Activated CD8-positive, alpha-beta T cell treated with anti-CD3 and anti-CD28 coated beads, Interleukin-2, amount 10 ng/mL, durations not matched to agents 7 days and 5 days (primary cell): ENCODE measurements at places on chromosomes 11 and 22. TPM values are rescaled to one million over a fixed set of nuclear protein-coding genes. Genes with fewer than 3 reads are reported as not detected.
A peak's percentile ranks its signal among the peaks of the same experiment; 100 is the strongest.

KCNK4 gene
- total RNA-seq, result not detected

SOX6 gene
- not detected for total RNA-seq

TSSK2 gene
- total RNA-seq, result not detected

POGLUT3 gene
- 27.6 TPM for total RNA-seq

AMPD3 gene
- 12.3 TPM for total RNA-seq

DEFB131B gene
- total RNA-seq, result not detected

OR51A4 gene
- total RNA-seq, result not detected

- DNase-seq, result peak; percentile 41
Measured at GRCh38 chr11:1889941-1890855, 1.5 kb downstream of the PRR33 start.

DNA sequence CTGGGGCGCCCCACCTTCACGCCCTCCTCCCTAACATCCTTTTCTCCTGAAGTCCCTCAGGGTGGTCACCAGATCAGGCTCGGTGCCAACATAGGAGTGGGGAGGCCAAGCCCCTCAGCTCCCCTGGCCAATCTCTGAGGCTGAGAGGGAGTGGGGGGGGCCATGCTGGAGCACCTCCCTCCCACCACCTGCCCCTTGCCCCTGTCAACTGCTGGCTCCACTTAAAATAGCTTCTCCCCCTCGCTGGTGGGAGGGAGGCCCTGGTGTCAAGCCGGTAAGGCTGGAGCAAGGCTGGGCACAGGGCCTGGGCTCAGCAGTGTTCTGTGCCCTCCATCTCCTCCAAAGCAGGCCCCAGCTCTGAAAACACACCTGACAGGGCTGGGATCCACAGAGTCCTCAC, 4.9 kb downstream of the PLXNB2 start:
- DNase-seq, result no peak

DNA sequence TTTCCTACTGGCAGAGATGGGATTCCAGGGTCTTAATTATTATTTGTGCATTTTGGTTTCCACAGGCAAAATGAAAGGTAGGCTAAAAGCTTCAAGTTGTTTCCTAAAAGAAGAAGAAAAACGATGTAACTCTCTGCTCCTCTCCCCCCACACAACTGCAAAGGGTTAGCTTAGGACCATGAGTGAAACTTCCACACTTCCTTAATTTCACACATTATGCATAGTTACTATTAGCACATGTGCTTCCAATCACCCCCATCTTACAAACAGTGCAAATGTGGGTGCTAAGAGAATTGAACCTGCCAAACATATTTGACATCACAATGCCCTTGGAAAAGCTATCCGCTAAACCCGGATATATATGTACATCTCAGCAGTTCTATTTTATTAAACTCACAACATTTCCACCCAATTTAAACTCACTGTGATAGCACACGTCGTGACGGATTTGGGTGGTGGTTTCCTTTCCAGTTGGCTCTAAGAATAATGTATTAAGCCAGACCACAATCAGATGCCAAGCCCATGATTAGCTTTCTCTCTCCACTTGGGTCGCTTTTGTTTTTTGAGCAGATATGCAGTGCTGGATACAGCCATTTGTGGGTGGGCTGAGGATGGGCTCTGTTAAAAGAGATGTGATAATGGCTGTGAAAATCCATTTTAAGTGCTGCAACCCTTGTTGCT, 245.0 kb upstream of the POU2AF2 start:
- DNase-seq, result no peak

DNA sequence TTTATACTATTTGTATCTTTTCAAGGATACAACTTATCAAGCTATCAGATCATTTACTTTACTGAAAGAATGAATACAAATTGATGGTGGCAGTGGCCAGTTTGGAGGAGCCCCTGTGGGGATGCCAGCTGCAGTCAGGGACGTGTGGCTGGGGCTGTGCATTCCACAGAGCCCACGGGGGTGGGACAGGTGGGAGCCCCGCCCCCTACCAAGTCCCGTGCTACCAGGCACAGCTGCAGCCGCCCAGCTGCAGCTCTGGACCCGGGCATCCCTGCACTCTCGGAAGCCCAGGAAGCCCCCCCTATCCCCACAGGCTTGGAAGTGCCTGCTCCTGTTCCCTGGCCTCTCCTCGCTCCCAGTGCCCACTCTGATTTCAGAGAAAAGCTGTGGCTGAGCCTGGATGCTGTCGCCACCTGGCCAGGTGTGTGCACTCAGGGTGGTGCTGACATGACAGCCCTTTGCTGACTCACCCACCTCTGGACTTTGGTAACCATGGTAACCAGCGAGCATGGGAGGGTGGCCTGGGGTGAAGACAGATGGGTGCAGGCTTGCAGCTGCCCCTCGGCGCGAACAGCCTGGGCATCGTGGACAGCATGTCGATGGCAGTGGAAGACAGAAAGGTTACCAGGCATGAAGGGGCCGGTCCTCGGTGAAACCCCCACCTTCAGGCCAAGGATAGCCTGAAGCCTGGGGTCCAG, 138.1 kb downstream of the SBF2 start:
- DNase-seq, result no peak

DNA sequence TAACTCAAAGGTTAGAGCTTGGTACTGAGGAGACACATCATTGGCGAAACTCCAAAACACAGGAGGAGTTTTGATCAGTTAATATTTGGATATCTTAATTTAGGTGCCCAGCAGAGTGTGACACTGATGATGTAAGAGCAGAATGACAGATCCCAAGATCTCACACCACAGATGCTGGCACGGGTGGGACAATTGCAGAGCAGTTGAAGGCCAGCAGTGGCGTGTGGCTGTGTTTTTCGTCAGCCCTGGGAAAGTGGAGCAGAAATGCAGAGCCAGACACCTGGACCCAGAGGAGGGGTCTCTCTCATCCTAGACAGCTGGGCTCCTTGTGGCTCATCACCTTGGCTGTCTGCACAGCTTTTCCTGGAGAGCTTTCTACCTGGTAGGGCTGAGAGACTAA, 59.7 kb upstream of the CTTN start:
- DNase-seq, result no peak

DNA sequence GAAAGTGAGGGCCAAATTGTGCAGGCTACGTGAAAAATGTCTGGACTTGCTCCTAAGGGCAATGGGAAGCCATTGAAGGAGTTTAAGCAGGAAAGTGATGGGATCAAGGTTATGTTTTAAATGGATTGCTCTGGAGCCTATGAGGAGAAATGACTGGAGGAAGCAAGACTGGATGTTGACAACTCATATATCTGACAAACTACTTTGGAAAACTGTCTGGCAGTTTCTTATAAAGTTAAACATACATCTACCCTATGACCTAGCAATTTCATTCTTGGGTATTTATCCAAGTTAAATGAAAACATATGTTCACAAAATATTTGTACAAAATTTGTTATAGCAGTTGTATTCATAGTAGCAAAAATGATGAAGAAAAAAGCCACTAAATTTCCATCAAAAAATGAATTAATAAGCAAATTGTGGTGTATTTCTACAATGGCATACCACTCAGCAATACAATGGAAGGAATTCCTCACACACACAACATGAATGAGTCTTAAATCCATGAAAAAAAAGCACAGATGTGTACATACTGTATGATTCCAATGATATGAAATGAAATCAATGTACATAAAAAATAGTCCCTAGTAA, 24.1 kb downstream of the FZD4 start:
- no peak for DNase-seq
